ENCODE measurements at places on chromosomes 5 and 9. TPM values are rescaled to one million over a fixed set of nuclear protein-coding genes. Genes with fewer than 3 reads are reported as not detected.

GRCh38 chr5:20636686-20637085, 648.7 kb upstream of the CDH18 start:
- DNase-seq: no peak

GRCh38 chr9:74683322-74683721, 186.2 kb downstream of the RORB start:
- no peak for DNase-seq

DNA sequence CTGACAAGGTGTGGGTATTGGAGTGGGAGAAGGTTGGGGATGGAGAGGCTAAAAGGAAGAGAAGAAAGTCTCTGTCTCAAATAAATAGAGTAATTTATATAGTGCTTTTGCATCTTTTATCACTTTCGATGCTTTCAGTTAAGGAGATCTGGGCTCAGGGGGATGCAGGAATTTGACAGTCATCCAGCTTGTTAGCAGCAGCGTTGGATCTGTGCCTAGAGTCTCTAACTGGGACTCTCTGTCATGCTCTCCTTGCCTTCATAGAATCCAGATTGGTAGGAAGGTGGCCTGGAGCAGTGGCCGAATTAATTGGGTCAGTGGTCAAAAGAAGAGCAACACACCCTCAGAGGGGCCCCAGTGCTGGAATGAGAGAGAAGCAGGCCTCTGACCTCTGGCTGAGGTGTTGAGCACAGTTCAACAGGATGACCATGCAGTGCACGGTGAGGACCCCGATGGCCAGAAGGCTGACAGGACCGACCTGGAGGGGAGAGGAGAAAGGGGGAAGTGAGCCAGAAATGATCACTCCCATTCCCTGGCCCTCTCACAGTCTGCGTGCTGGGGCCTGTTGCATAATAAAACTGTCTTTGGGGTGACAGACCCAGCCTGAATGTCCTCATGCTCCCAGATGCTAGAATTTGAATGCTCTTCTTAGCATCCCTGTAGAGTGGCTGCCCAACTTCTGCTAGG, 7.6 kb downstream of the SLC36A3 start:
- DNase-seq: no peak

DNA sequence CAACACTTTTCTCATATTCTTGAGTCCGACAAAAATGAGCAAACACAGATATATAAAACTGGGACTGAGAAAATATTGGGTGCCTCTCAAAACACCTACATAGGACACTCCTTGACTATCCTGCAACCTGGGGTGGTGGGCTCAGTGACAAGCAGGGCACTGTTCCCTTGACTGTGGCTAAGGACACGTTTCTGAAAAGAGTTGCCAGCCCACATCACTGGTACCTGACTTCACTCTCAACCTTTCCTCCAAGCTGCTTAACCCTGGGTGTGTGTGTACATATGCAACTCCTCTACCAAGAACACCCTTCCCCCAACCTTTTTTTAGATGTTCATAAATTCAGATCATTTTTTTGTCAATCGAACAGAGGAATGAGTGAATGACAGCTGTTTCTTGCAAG, 148.7 kb downstream of the ACTL7B start:
- no peak for DNase-seq

GRCh38 chr5:95930141-95930930, 31.3 kb downstream of the ELL2 start:
- no peak for DNase-seq

- peak; percentile 26 for DNase-seq
Measured at GRCh38 chr9:84261070-84261746, 79.3 kb downstream of the SLC28A3 start.

DNA sequence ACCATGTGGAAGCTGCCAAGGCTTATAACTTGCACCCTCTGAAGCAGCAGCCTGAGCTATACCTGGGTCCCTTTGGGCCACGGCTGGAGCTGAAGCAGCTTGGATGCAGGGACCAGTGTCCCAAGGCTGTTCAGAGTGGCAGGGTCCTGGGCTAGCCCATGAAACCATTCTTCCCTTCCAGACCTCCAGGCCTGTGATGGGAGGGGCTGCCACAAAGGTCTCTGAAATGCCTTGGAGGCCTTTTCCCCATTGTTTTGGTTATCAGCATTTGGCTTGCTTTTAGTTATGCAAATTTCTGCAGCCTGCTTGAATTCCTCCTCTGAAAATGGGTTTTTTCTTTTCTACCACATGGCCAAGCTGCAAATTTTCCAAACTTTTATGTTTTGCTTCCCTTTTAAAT, 433.7 kb upstream of the ACO1 start:
- DNase-seq: no peak

- peak; percentile 48 for DNase-seq
Measured at GRCh38 chr9:97889941-97890887, 32.1 kb downstream of the TRMO start.

DNA sequence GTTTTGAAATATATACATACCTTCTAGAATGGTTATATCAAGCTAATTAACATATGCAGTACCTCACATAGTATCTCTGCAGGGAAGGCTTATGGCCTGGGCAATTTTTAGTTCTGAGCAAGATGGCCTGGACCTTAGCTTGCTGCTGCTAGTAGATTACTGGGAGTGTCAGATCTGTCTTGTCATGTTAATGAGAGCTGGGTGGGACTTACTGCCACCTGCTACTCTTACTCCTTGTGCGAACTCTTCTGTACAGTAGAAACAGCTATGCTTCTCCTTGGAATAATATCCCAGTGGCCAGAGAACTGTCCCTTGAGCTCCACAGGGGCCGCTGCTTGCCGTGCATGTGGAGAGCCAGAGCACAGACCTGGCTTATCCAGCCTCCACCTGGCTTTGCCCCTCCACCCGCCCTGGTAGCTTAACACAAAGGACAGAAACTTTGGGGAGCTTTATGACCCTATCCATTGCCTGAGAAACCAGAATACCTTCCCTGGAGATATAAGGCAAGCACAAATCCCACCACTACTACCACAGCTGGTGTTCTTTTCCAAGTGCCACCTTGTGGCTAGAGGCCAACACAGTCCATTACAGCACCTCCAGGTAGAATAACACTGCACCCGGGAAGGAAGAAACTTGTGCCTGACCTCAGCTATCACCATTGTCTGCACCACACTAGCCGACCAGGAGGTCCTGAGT, 74.4 kb upstream of the RUSC2 start:
- DNase-seq: no peak

DNA sequence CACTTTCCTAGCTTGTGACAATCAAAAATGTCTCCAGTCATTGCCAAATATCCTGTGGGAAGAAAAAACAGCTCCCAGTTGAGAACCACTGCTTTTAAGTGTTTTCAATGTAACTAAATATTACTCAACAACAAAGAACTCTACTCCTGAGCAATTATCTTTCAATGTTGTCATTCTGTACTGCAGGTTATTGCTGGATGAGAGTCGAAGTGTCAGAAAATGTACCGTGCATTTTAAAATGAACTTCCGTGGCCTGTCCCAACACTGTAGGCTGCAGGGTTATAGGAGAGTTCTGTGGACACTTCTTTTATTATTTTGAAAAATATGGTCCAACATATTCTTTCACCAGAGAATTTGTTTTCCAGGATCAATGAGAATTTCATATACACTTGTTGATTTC, 34.8 kb upstream of the AGXT2 start:
- DNase-seq: no peak

DNA sequence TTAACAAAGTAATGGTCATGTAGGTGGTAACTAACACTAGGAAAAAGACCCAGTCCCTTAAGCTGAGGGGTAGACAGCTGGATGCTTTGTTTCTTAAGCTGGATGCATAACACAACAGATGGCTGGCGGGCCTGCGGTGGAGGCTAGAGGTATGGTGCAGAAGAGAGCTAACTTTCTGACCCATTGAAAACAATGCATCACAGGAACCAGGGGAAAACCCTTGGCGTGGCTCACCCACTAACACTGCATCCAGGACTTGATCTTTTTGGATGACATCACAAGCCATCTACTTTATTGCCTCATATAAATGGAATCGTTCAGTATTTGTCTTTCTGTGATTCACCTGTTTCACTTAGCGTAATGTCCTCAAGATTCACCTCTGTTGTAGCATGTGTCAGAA, 138.7 kb downstream of the AUH start:
- DNase-seq: no peak

- DNase-seq: no peak
Measured at GRCh38 chr5:142078221-142078620, 30.4 kb upstream of the NDFIP1 start.

- DNase-seq: no peak
Measured at GRCh38 chr5:6497262-6497661, 48.6 kb downstream of the UBE2QL1 start.

GRCh38 chr5:149005077-149005892, 57.6 kb downstream of the SH3TC2 start:
- no peak for DNase-seq

GRCh38 chr9:136412962-136413361, 2.5 kb downstream of the PMPCA start:
- DNase-seq: no peak

GRCh38 chr5:135223891-135224625, 175.0 kb downstream of the MACROH2A1 start:
- no peak for DNase-seq

DNA sequence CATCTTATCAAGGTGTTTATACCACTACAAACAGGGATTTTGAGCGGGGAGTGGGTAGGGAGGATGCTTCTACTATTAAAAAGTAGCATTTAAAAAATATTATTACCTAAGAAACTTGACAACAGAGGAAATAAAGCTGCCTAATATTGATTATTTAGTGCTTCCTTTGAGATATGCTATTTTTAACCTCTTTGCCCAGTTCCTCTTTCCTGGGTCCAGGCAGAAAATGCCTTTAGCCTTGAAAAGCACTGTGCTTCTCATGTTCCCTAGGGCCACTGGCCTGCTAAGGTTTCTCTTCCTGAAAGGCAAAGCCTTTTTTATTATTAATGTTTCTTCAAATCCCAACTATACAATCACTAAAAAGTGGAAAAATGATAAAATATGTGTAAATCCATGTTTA, 217.2 kb upstream of the HAPLN1 start:
- no peak for DNase-seq

DNA sequence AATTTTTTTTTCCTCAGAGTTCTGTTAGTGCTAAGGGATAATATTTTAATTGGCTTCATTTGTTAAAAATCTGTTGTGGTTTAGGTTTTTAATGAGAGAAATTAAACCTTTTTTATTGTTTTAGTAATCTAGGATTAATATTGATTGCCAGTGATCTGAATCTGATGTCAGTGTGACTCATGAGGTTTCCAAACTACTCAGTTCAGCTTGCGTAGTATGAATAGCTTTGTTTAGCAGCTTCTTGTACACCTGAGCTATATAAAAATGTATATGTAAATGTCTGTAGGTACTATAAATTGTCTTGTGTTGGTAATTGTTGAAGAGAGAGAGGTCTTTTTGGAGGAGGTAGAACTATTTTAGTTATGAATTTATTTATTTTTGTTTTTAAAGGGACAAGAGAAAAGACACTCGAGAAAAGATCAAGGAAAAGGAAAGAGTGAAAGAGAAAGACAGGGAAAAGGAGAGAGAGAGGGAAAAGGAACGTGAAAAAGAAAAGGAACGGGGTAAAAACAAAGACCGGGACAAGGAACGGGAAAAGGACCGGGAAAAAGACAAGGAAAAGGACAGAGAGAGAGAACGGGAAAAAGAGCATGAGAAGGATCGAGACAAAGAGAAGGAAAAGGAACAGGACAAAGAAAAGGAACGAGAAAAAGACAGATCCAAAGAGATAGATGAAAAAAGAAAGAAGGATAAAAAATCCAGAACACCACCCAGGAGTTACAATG, 26.3 kb downstream of the SREK1 start:
- DNase-seq: no peak

DNA sequence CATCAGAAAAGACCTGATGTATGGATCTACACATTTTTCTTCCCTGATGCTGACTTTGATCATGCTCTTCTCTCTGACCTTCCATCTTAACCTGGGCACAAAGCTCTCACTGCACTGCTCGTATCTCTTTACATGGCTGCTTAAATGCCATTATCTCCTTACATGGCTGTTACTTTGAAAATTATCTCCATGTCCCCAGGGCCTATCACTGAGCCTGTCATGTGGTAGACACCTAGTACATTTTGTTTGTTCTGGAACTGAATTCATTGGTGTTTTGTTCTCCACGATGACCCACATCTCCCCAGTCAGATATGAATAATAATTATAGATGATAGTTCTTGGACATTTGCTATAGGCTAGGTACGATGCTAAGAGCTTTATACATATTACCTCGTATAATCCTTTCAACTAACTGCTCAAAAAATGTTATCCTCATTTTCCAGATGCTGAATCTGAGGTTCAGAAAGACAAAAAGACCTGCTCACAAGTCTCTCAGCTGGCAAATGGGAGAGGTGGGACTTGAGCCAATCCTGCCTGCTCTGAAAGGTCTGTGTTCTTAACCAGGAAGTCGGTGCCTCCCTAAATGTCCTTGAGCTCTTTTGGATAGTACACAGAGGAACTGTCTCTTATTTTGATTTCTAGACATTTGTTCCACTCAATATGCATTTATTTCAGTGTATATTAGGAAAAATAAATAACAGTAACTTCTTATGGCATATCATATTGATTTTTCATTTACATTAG, 9.8 kb upstream of the CPEB4 start:
- DNase-seq: no peak

DNA sequence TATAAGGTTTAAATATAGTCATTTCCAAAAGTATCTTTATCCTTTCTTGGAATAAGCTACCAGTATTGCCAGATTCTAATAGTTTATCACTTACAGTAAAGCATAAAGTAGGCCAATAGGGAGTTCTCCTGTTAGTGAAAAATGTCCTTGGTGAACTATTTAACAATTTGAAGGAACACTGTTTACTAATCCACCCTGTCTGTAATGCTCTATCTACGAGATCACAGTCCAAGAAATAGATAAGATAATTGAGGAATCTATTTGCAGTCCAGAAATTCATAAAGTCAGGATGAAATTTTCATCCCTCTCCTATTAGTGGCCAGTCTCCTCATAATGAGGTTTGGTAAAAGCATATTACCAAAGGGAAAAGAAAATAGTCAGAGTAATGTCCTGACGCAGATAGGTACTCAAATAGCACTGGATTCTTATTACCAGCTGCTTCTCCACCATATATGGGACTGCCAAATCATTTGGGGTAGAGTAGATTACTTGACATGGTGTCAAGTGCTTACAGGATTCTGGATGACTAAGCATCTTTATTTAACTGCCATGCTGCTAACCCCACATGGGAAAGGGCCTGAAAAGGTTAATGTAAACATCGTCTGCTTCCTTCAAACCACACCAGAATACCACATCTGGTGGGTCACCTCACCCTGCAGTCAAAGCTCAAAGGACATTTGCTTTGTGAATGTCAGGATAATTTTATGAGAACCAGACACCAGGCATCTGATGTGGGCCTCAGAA, 808.1 kb downstream of the EFNA5 start:
- DNase-seq: no peak

PCDHB10 gene
- not detected for total RNA-seq

DOCK8 gene
- total RNA-seq: 141 TPM

C5orf24 gene
- total RNA-seq: 28.9 TPM

MSMP gene
- 0.63 TPM for total RNA-seq

C5orf46 gene
- total RNA-seq: not detected

MLANA gene
- not detected for total RNA-seq

CBY3 gene
- total RNA-seq: 0.91 TPM

WWC1 gene
- 0.77 TPM for total RNA-seq

TAL2 gene
- total RNA-seq: not detected

SLC23A1 gene
- 0.33 TPM for total RNA-seq

SLC22A4 gene
- 2.9 TPM for total RNA-seq
